ENCODE measurements at places on chromosomes 11 and 22.

- no peak for DNase-seq
Observed at GRCh38 chr11:27420722-27421572, 51.6 kb downstream of the LGR4 start.

- DNase-seq = no peak
Observed at GRCh38 chr11:23924226-23924625, 572.6 kb upstream of the LUZP2 start.

- no peak for DNase-seq
Observed at GRCh38 chr11:17533778-17534415, 10.3 kb downstream of the USH1C start.

- DNase-seq = no peak
Observed at GRCh38 chr22:20224256-20224626, 43.9 kb downstream of the RTN4R start.

DNA sequence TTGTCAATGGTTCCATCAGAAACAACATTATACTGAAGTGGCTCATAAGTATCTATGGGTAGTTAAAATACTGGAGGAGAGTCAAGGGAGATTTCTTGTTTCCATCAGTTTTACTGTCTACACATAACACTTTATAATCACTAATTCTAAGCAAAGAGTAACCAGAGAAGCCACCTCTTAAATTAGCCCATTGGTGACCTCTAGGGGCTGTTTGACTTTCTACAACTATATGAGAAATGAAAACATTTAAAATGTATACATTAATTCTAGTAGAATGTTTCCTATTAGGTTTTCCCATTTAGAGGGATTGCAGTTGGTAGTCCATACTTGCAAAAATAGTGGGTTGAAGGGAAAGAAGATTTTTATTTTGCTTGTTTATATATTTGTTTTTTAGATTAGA, 504.3 kb downstream of the FAM181B start:
- DNase-seq = no peak

DNA sequence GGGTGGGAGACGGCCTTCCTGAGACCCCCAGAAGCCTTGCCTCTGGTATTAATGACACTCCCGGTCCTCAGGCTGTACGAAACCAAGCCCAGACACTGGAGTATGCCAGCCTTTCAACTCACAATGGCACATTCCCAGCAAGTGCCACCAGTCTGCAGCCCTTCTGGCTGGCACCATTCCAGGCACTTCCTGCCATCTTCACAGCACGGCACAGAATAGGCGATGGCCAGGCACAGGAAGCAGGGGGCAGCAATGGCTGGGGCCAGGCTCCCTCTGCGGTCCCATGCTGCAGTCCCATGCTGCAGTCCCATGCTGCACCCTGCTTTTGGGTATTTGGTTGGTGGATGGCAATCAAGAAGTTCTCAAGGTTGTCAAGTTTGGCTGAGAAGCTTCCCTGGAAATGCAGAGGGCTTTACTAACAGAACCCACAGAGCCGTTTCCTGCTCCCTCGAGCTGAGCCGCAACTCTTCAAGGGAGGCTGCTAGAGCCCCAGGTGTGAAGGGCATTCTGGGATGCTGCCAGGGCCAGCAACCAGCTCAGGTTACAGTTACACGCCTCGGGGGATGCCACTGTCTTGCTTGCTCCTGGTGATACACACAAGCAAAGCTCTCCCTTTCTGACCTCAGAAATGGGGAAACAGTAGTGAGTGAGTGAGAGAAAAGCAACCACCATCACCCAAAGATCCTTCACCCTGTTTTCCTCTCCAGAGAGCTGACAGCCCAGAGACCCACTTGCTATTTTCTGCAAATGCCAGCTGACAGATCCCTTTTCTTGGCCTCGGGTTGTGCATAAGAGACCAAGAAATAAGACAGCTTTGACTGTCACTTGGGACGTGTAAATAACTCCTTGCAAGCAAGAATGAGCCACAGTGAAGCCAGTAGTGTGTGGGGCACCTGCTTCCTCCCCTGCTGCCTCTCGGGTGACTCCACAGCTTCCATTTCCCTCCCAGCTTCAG, 23.9 kb downstream of the LRFN4 start:
- DNase-seq = no peak

Measured in stimulated activated CD8-positive, alpha-beta memory T cell treated with anti-CD3 and anti-CD28 coated beads, Interleukin-7, amount 100 ng/mL, for 1 hour (primary cell).